ENCODE measurements at places on chromosomes 4 and X. TPM values are rescaled to one million over a fixed set of nuclear protein-coding genes. Genes with fewer than 3 reads are reported as not detected.

Gene CTAG1A
- total RNA-seq = not detected

Gene ETDC
- total RNA-seq = not detected

Gene MTTP
- not detected for total RNA-seq

Gene NDNF
- 0.16 TPM for total RNA-seq

Gene SAGE1
- not detected for total RNA-seq

Gene GPR34
- not detected for total RNA-seq

Gene ARL9
- not detected for total RNA-seq

Gene SASH3
- total RNA-seq = not detected

Gene EDA2R
- 1.8 TPM for total RNA-seq

Gene CDKL2
- total RNA-seq = 0.16 TPM

Gene PDE6B
- 6.9 TPM for total RNA-seq

Gene RHOXF1
- total RNA-seq = not detected

Gene SPATA4
- not detected for total RNA-seq

Gene HS6ST2
- total RNA-seq = 0.13 TPM

Gene NAT8L
- under 0.01 TPM for total RNA-seq

Gene ARHGAP24
- total RNA-seq = 41.6 TPM

Gene PNCK
- not detected for total RNA-seq

Gene KLHL13
- total RNA-seq = 0.82 TPM

Gene ABCG2
- 2.6 TPM for total RNA-seq

Gene CLCN4
- total RNA-seq = 3.1 TPM

Measured in bladder microvascular endothelial cell (primary cell).